ENCODE measurements at places on chromosomes 4 and X. TPM values are rescaled to one million over a fixed set of nuclear protein-coding genes. Genes with fewer than 3 reads are reported as not detected.

ZCCHC18 gene
- total RNA-seq, result 0.64 TPM

LGI2 gene
- total RNA-seq, result not detected

FGFBP2 gene
- 5.6 TPM for total RNA-seq

FAM9B gene
- not detected for total RNA-seq

MMRN1 gene
- total RNA-seq, result 0.52 TPM

SPOCK3 gene
- total RNA-seq, result not detected

DNA sequence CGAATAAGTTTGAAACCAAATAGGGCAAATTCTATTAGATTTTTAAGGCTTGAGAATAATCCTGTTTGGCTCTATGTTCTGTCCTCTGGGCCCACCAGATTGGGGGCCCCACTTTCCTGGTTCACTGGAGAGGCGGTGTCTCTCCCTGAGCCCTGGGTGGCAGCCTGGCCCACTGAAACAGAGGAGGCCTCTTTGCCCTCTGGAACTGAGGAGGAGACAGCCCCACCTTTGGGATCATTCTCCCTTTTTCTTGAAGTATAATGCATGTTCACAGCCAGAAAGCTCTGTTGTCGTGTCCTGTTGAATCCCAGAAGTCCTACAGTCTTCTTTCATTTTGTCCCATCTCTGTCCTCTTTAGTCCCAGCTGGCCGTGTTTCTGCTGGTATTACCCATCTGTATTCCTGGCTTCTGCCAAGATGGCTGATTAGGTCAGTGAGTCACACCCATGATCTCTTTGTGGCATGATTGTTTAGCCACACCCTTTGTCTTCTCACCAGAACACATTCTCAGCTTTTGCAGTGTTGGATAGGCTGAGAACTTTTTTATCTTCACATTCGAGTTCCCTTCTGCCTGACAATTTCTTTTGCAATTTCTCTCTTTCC is 8.1 kb upstream of the TBC1D25 start:
- DNase-seq, result no peak

GRCh38 chr4:183588169-183588675 is 70.8 kb downstream of the RWDD4 start:
- no peak for DNase-seq

DNA sequence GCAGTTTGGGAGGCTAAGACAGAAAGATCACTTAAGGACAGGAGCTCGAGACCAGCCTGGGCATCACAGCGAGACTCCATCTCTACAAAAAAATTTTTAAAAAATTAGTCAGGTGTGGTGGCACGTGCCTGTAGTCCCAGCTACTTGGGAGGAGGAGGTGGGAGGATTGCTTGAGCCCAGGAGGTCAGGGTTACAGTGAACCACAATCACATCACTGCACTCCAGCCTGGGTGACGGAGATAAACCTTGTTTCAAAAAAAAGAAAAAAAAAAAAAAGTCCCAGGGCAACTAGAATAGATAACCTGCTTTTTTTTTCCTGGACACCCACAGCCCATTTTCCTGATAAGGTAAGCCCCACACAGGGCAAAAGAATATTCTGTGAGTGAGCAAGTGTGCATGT is 96.3 kb downstream of the C4orf51 start:
- no peak for DNase-seq

GRCh38 chrX:25941559-25942250 is 196.4 kb upstream of the MAGEB18 start:
- no peak for DNase-seq

DNA sequence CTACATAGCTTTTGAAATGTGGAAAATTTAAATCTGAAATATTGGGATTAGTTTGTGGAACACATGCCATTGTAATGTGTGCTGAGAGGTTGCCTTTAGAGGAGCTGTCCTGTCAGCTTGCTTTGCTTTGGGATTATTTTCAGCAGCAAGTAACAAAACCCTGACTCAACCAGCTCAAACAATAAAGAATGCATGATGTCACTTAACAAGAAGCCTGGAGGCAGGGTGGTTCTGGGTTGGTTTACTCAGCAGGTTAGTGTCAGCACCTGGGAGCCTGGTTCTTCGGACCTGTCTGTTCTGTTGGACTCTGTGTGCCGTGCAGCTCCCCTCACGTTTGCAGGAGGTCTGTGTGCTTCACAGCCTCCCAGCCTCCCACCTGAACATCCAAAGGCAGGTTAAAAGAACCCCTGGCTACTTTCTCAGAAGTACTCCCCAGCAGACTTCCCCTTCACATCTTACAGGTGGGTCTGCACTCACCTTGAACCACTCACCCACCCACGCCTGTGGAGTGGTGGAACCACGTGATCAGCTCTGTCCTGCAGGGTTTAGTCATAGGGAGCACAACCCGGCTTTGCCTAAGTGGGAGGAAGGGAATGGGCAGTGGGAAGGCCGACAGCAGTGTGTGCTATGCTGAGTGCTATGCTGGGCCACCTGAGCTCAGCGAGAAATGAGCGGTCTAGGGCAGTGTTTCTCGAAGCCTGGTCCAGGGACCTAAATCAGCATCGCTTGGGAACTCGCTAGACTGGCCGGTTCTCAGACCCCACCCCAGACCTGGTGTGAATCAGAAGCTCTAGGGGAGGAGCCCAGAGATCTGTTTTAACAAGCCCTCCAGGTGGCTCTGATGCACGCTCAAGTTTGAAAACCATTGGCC is 20.4 kb downstream of the TMEM131L start:
- no peak for DNase-seq

DNA sequence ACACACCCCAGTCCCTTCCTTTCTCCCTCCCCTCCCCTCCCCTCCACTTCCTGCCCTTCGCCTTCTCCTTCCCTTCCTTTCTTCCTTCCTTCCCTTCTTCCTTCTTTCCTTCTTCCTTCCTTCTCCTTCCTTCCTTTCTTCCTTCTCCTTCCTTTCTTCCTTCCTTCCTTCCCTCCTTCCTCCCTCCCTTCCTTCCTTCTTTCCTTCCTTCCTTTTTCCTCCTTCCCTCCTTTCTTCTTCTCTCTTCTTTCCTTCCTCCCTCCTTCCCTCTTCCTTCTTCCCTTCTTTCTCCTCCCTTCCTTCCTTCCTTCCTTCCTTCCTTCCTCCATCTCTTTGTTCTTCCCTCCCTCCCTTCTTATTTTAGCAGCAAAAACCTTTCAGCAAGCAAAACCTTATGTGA is 162.1 kb downstream of the EFNB1 start:
- DNase-seq, result no peak

DNA sequence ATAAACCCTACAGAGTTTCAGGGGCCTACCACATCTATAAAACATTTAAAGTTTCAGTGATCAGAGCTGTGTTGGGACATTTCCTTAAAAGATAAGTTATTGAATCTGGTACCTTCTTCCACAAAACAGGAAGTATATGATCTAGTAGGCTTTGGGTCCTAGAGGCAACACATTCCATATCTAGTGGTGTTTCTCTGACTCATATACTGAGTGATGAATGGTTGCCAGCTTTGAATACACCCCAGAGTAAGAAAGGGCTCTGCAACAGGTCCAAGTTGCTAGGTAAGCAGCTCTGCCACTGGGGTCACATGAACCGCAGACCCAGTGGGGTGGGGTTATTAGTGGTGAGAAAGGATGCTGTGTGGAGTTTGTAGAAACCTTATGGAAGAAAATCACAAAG is 32.4 kb upstream of the BLTP1 start:
- DNase-seq, result no peak

DNA sequence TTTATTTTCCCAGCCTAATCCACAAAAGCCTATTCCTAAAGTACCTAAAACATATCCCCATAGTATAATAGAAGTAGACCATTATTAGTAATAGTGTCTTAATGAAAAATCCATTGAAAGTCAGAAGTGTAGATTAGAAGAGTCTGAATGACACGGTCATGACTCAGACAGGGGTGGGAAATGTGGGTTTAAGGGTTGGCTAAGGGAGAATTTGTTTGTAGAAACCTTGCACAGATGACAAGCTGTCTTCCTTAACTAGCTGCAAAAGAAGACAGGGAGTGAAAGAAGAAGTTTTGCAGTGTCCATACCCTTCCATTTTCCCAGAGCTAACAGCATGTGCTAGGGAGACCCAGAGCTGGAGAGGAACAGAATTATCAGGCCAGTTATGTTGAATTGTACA is 242.7 kb upstream of the ETNPPL start:
- no peak for DNase-seq

DNA sequence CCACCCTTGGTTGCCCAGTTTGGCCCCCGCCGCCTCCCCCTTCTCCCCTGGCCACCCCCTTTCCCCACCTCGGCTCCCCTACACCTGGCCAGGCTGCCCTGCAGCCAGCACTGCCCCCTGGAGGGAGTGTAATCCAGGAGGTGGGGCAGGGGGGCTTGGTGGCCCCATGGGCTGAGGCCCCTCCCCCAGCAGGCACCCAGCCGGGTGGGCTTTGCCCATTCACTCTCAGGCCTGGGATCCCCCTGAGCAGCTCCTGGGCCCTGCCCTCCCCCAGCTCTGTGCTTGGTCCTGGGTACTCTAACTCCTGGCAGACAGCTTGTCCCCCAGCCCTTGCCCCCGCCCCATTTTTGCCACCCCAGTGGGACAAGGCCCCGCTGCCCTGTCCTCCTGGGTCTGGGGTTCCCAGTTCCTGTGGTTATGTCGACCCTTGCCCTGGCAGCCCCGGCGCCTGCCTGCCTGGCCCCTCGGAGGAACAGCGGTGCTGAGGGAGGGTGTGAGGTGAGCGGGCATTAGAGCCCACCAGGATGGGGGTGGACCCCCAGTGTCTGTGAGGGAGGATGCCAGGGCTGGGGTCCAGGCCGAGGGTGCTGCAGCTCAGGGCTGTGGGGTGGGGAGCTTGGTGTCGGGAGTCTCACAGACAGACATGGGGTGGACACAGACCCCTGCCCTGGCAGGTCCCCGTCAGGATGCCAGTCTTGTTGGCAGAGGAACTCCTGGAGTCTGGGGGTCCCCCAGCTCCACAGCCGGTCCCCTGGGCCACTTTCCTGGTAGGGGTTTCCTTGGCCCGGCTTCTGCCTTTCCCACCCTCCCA is 10.2 kb downstream of the NAT8L start:
- no peak for DNase-seq

DNA sequence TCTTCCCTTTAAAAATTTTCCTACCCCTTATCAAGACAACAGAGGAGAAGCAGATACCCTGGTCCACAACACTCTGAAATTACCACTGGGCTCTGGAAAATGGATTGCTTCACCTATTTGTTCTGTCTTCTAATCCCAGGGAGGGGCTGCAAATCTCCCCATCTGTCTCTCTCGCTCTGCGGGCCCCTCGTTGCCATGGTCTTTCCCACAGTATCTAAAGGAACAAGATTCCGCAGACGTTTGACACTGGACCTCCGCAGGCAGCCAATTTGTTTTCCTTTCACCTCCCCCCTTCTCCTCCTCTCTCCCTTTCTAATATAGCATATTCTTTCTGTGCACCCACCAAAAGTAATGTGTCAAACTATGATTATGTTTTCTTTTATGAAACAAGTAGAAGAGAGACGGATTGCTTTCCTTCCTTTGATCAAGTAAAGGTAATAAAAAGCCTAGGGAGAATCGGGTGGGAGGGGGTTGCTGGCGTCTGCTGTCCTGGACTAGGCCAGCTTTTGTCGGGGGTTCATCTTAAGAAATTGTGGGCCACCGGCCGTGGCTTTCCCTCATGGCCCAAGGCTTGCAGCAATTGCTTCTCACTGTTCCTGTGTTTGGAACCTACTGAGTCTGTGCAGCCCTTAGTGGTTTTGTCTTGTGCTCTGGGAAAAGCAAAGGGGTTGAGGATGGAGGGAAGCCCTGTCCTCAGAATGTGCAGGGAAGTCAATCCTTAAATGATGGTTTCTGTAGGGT is 81.0 kb downstream of the MGST2 start:
- no peak for DNase-seq

DNA sequence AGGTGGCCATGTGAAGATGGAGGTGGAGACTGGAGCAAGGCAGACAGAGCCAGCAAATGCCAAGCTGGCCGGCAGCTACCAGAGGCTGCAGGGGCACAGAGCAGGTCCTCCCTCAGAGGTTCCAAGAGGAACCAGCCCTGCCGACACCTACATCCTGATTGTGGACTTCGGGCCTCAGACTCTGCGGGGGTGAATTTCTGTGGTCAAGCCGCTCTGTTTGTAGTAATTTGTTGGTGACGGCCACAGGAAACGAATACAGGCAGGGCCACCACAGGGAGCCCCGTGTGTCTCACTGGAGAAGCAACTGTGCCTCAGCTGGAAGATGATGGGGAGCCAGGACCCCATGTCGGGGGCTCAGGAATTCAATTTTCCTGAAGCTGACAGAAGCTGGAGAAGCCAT is 28.3 kb downstream of the ZFYVE28 start:
- DNase-seq, result no peak

DNA sequence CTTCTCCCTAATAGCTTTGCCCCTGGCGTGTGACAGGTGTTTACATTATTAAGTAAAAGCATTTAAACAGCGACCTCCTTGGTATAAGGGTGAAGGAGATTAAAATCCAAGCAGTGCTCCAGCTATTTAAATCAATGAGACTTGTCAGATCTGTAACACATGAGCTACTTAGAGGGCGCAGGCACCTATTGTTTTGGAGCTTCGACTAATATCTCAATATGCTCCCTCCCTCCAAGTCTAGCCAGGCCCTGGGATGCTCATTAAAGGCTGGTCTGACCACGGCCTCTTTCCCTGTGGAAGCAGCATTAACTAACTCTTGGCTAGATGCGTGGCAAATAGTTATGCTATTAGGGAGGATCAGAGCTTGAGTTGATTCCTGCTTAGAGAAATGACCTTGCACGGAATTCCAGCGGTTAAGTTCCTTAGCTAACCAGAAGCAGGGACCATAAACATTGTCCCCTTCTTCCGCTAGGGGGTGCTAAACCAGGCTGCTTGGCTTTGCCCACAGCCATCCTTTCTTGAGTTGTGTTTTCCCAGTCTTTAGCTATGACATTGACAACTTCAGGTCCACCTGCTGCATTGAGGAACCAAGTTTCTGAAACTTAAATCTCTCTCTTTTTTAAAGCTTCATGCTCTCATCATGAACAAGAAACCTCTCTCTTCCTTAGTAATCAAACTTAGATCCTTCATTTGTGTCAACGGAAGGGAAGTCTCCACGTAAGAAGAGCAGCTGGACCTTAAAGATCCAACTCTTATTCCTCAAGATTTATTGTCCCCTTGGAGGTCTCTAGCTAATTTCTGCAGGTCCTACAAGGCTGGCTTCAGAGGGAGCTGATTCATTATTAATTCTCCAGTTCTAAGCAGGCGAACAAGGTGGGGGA is 80.7 kb upstream of the IGFBP7 start:
- peak; percentile 18 for DNase-seq

DNA sequence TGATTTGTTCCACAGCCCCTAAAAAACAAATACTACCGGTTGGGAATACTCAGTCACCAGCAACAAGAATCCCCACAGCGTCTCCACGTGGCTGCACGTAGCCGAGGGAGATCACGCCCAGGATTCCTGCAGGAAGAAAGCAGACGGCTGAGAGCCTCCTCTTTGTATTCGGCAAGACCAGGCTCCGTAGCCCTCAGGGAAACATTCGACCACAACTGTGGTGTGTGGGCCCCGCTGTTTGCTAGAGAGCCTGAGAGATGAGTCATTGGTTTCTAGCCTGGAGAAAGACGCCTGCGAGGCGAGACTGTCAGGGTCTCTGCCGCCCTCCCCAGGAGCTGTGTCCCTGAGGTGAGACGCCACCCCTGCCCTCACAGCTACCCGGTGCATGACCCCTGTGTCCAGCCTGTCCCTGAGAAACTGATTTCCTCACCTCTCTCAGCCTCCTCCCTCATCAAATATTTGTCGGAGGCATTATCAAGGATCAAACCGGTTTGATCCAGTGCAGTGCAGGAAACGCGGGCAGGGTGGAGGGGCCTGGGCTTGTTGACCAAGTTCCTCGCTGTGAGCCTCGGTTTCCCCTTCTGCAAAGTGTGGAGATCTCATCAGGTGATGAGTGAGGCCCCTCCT is 4.7 kb upstream of the S100P start:
- DNase-seq, result peak; percentile 83

GRCh38 chr4:83780053-83780733 is 244.3 kb downstream of the GPAT3 start:
- no peak for DNase-seq

Data from activated CD4-positive, alpha-beta T cell treated with anti-CD3 and anti-CD28 coated beads, Interleukin-2, amount 10 ng/mL, durations not matched to agents 7 days and 5 days (primary cell).